ENCODE measurements at places on chromosomes 16 and 17. TPM values are rescaled to one million over a fixed set of nuclear protein-coding genes. Genes with fewer than 3 reads are reported as not detected.

Gene NHLRC4
- not detected for total RNA-seq

Gene KCNJ16
- total RNA-seq: not detected

Gene GNG13
- total RNA-seq: not detected

Gene FSCN2
- 1.7 TPM for total RNA-seq

Gene ABCC11
- total RNA-seq: not detected

Gene SLC52A1
- 0.05 TPM for total RNA-seq
